ENCODE measurements at places on chromosomes 13 and 19.

GRCh38 chr19:941292-942132 is 15.7 kb downstream of the ARID3A start:
- DNase-seq, result no peak

- no peak for DNase-seq
Observed at GRCh38 chr19:31568724-31569123, 219.5 kb upstream of the TSHZ3 start.

- DNase-seq, result no peak
Observed at GRCh38 chr13:110696776-110697175, 9.1 kb downstream of the CARS2 start.

- DNase-seq, result no peak
Observed at GRCh38 chr19:22472180-22472637, 50.1 kb upstream of the ZNF98 start.

GRCh38 chr13:28429685-28430290 is 65.1 kb downstream of the FLT1 start:
- DNase-seq, result no peak

- no peak for DNase-seq
Observed at GRCh38 chr13:111486331-111486730, 165.9 kb downstream of the TEX29 start.

- DNase-seq, result no peak
Observed at GRCh38 chr13:85148009-85148408, 651.2 kb downstream of the SLITRK6 start.

GRCh38 chr13:25440061-25440460 is 68.3 kb downstream of the ATP8A2 start:
- DNase-seq, result no peak

Data from activated CD8-positive, alpha-beta memory T cell treated with anti-CD3 and anti-CD28 coated beads for 48 hours (primary cell).